ENCODE measurements at places on chromosomes 7 and 10.

DNA sequence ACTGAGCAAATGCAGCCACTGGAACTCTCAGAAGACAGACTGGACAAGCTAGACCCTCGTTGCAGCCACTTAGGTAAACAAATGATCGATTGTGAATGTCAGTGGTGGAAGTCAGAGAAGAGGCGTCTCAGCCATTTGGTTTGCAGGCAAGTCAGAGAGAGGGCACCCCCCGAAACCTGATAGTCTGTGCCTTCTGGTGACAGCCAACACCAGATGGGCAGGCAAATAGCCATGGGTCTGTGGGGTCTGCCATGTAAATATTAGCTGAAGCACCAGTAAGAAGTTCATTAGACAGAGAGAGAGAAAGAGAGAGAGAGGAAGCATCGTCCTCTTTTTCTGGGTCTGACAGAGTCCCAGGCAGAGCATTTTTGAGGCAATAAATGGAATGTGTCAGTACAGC is 5.4 kb downstream of the PPP1R17 start:
- DNase-seq = no peak

DNA sequence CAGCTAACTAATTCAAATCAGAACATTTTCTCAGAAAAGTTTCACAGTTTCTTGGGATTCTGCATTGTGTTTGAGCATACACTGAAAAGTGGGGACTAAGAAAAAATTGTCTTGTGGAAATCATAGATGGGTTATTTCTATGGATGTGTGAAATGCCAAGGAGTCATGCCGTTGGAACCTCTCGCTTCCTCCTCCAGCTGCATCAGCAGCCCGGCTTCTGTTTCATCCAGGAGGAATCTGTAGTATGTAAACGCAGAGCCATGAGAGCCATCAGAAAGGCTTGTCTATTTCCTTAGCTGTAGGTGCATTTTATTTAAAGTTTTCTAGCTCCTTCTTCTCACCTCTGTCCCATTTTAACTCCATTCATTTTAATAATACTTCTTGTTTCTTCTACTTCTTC is 1144.1 kb downstream of the GATA3 start:
- DNase-seq = peak; percentile 74

DNA sequence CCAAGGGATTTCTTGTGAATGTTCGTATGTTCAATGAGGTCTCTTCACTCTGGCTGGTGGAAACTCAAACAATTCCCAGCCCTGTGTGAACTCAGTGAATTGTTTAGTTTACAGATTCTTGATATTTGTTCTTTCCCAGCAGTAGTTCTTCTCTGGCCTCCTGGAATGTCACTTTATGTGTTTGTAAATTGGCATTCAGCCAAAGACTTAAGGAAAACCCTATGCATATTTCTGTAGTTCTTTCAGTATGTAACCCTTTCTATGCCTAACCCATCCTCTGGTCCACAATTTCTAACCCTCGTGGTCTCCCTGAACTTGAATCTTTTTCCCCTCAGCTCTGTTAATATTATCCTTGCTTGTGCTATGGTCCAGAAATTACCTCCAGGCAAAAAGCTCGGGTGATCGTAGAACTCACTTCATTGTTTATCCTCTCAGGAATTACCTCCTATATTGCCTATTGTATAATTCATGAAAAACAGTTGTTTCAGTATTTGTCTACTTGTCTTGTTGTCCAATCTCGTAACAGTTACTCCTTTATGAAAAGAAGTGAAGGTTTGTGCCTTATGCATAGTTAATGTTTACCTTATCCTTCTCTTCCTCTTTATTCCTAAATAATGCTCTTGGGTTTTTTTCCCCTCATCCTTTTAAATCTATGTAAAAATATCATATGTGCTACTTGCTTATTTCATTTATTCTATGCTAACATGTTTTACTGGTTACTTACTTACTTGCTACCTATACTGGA is 23.7 kb upstream of the AGR3 start:
- peak; percentile 78 for DNase-seq

GRCh38 chr10:88545359-88545758 is 37.8 kb downstream of the RNLS start:
- no peak for DNase-seq

- DNase-seq = no peak
Measured at GRCh38 chr7:5296611-5297226, 14.0 kb downstream of the SLC29A4 start.

- no peak for DNase-seq
Measured at GRCh38 chr7:73829505-73829904, 1.3 kb upstream of the CLDN4 start.

DNA sequence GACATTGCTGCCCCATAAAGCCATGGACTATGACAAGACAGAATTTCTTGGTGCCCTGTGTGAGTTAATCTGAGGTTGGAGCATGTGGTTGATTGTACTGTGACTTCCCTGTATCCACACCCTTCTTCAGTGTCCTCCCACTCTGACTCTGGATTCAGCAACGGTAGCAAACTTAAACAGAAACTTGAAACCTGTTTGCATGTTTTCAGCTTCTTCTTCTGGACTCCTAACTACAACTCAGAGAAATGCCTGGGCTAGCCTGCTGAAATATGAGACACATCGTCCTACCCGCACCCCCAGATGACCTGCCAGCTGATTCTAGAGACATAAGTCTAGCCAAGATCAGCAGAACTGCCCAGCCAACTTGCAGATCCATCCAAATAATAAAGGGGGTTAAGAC is 78.4 kb downstream of the IPMK start:
- DNase-seq = peak; percentile 10

- DNase-seq = no peak
Measured at GRCh38 chr10:95758351-95759025, 2.5 kb downstream of the ENTPD1 start.

DNA sequence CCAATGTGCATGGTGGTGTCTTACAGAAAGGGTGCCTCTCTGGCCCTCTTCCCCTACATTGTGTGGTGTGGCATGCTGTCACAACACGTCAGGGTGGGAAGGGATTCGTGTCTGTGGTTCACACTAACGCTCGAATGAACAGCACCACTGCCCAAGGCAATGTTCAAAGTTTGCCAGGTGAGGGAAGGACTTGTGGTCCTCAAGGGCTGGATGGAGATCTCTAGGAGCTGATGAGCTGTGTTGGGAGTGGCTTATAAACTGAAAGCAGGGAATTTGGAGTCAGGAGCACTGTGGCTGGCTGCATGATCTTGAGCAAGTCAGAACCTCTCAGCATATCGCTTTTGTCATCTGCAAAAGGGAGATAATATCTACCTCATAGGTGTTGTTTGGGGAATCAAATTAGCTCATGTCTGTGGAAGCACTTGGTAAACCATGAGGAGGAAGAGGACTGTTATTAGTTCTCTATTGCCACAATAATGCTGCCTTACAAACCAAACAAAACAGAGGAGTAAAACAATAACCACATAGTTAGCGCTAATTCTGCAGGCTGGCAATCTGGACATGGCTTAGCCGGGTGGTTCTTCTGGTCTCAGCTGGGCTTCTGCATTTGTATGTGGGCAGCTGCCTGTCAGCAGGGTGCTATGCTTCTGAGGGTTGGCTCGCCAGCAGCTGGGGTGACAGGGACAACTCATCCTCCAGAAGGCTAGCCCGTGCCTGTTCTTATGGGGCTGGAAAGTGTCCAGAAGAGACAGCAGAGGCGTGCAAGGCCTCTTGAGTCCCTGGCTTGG is 22.9 kb upstream of the C10orf105 start:
- no peak for DNase-seq

- DNase-seq = peak; percentile 53
Measured at GRCh38 chr7:85175217-85175616, 11.6 kb downstream of the SEMA3D start.

DNA sequence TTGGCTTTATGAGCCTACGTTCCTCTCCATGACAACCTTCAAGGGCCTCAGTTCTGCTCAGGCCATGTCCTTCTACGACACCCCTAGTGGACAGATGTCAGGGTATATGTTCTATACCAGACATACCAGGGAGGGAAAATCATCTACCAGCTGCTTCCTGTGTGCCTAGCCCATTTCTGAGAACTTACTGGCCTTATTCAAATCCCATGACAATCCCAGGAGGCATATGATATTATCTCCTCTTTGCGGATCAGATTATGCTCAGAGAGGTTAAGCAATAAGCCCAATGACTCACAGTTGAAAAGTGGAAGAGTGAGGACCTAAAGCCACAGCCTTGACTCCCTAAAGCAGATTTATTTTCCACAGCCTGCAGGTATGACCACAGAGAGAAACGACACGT is 139.3 kb downstream of the GLI3 start:
- peak; percentile 91 for DNase-seq

DNA sequence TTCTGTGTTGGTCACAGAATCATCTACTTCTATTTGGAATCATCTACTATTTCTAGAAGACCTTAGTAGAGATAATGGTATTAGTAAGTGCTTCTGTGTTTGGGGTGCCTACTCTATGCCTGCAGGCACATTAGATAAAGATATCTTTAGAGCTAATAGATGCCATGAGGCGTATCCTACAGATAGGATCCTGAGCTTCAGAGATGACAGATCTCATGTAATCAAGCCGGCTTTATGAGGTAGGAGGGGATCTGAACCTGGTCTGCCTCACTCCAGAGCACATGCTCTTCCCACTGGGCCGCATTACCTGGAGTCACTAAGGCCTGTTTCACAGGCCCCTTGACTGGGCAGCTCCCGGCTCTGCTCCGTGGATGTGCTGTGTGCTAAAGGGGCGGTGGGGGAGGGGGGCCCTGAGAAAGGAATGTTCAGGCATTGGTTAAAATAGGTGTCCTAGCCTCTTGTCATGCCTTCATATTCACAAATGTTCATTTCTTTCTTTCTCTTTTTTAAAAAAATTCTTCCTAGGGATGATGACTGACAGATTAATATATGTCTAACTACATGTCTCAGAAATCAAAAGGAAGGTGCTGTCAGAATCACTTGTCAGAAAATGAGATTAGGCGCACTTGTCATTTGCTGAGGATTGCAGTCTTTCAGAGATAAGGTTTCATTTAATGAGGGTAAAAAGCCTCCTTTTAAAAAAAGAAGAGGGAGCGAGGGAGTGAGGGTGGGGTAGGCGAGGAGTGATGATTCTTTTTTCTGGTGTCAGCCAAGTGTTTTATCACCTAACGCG is 458.0 kb upstream of the GALNT17 start:
- no peak for DNase-seq

DNA sequence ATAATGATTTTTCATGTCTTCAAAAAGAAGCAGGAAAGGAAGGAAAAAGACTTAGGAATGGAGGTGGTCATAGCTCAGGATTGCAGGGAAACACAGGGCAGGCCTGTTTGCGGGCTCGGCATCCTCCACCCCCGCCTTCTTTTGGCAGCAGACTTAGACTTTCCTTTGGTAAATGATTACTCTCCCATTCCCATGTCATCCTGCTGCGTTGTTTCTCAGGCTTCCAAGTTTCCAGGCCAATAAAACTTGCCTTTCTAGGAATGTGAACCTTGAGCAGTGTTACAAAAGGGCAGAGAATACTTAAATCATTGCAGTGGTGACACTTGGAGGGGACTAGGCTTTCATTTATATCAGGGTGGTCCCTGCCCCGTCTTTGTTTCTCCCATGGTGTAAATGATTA is 34.0 kb upstream of the DGKB start:
- peak; percentile 68 for DNase-seq

DNA sequence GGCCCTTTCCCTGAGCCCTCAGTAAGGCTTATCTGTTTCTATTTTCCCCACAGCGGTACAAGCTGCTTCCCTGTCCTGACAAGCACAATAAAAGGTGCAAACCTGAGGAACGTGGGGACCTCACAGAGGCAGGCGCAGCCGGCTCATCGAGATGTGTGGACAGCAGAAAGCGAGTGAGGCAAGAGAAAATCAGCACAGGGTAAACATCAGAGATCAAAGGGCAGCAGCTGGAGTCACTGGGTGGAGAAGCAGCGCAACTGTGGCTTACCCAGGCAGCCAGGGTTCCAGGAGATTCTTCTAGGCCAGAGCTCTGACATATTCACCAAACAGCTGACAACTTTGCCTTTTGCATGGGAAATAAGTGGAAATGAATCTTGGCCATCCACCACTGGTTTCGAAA is 212.6 kb downstream of the WDR11 start:
- no peak for DNase-seq

All from fibroblast of skin of right biceps (primary cell).